ENCODE measurements at places on chromosomes 7 and 10. TPM values are rescaled to one million over a fixed set of nuclear protein-coding genes. Genes with fewer than 3 reads are reported as not detected.

DNA sequence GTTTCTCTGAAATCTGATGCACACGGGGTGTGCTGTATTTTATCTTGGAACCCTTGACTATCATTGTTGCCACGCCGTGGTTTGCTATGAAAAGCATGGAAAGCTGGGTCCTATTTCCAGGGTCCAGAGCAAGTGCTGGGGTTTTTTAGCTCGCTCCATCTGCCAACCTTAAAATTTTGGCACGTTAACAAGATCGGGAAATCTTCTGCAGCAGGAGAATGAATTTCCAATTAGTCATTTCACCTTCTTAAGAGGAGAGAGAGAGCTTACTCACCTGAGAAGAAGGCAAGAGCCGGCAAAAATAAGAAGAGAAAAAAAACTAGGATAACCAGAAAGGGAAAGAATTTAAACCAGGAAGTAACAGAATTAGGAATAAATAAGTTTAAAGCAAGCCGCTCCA lies 223.6 kb upstream of the CELF2 start:
- H3K4me1 ChIP-seq, result no peaks in the 10 kb centered on the region
- no peak for DNase-seq
- H3K27me3 ChIP-seq, result no peaks in the 10 kb centered on the region
- no peaks in the 10 kb centered on the region for H3K36me3 ChIP-seq
- H3K27ac ChIP-seq, result no peak overlapping the region
- no peak overlapping the region for H3K4me3 ChIP-seq

DNA sequence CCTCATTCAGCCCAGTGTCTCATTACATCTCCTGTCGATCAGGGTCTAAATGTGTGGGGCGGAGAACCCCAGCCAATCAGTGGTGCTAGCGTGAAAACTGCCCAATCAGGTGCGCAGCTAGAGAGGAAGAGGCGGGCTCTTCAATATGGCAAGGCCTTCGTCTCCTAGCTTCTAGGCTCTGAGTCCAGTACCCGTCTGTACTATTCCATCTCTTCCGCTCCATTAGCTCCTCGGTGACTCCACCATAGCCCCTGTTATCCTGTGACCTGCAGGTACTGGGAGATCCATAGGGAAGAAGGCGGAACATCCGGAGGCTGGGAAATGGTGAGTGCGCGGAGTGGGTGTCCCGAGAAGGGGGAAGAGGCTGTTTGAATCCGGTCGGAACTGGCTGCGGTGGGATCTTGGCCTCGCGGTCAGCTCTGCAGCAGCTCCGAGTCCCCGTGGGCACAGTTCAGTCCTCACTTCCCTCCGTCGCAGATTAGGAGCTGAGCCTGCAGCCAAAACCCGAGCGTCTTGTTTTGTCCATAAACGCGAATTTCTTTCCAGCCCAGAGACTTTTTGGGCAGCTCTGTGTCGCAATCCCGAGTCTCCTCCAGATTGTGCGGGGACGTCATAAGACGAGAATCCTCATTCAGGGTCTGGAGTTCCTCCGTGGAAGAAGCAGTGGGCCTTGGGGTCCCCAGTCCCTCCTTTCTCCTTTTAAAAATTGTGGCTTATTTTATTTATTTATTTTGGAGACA lies at the start of gene ZNF727:
Gene ZNF727, plus strand, starts transcription at position 134 of the 740 bp plus-strand sequence. Its CDS starts 188 bp downstream, at position 322.
- peak; percentile 76 for DNase-seq
- H3K4me3 ChIP-seq, result peak within 1 kb of the TSS; percentile 15
- H3K27me3 ChIP-seq, result no peaks in the 10 kb centered on the region
- H3K27ac ChIP-seq, result peak within 1 kb of the TSS; percentile 82
- no peaks in the 10 kb centered on the region for H3K36me3 ChIP-seq
- H3K4me1 ChIP-seq, result peaks cover 7% of the 10 kb centered on the region

GRCh38 chr7:2830609-2831376 lies 13.3 kb downstream of the GNA12 start:
- H3K4me1 ChIP-seq, result no peaks in the 10 kb centered on the region
- H3K27me3 ChIP-seq, result no peaks in the 10 kb centered on the region
- no peak overlapping the region for H3K4me3 ChIP-seq

The GLI3 gene
- total RNA-seq, result 12.6 TPM

The STRIP2 gene
- total RNA-seq, result 0.44 TPM

DNA sequence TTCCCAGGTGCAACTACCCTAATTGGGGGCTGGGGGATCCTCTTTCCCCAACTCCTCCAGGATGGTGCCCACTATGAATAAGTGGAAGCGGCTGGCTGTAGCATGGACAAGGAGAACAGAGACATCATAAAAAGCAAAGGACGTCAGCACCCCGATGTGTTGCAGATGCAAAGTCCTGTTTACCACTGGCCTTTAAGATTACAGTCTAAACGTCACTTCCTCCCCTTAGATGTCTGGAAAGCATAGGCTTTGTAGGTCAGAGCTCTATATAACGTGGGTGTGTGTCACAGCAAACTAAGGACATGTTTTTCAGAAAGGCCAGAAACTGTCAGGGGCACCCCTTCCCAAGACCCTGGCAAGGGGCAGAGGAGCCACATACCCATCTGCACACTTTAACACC lies 7.9 kb downstream of the COBL start:
- H3K4me3 ChIP-seq, result no peak overlapping the region
- H3K27ac ChIP-seq, result peak overlapping the region; percentile 59
- H3K27me3 ChIP-seq, result no peaks in the 10 kb centered on the region
- no peak for DNase-seq
- H3K36me3 ChIP-seq, result no peaks in the 10 kb centered on the region

DNA sequence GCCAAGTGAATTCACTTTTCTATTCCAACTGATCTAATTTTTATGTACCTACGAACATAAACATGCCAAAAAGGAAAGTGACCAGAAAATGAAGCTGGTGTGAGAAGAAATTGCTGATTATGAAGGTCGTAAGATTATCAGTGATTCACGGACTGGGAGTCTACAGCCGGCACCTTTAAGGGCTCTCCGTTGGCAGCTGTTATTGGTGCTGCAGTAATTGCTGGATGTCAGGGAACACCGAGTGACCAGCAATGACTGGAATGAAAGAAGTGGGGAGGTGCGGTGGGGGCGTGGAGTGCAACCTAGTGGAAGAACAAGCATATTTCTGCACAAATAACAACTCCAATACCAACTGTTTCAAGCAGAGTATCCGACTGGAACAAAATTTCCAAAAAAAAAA lies 109.8 kb upstream of the TARP start:
- H3K36me3 ChIP-seq, result no peaks in the 10 kb centered on the region
- DNase-seq, result no peak
- H3K27me3 ChIP-seq, result no peaks in the 10 kb centered on the region
- H3K27ac ChIP-seq, result no peak overlapping the region

The SFTPA2 gene
- 5.7 TPM for total RNA-seq

- no peaks in the 10 kb centered on the region for H3K36me3 ChIP-seq
- no peaks in the 10 kb centered on the region for H3K4me1 ChIP-seq
- H3K27ac ChIP-seq, result no peak overlapping the region
- H3K27me3 ChIP-seq, result no peaks in the 10 kb centered on the region
These were observed 84.1 kb downstream of the DOCK4 start for GRCh38 chr7:112122144-112122543.

The CYP3A5 gene
- 3.9 TPM for total RNA-seq

DNA sequence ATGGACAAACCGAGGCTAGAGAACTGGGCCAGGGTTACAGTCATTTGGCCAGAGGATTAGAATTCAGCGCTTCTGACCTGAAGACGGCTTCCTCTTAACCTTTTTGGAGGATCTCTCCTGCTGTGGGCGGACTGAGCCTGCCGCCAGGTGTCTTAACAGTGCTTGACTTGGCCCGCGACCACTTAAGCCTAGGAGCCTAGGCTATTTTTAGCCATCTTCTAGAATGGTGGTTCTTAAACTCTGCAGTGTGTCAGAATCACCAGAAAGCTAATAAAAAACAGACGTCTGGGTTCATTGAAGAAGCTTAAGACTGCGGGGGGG lies 722 bp downstream of the MDH2 start:
- peaks cover 47% of the 10 kb centered on the region for H3K36me3 ChIP-seq
- peak overlapping the region; percentile 100 for H3K4me3 ChIP-seq
- no peaks in the 10 kb centered on the region for H3K27me3 ChIP-seq
- peak overlapping the region; percentile 70 for H3K27ac ChIP-seq
- H3K4me1 ChIP-seq, result peaks cover 23% of the 10 kb centered on the region

The POU6F2 gene
- 0.21 TPM for total RNA-seq

The AKR1E2 gene
- total RNA-seq, result 24.3 TPM

The SEPHS1 gene
- 18.0 TPM for total RNA-seq

The GALNT11 gene
- 27.9 TPM for total RNA-seq

The MSMB gene
- not detected for total RNA-seq

GRCh38 chr7:48249166-48249565 lies 77.9 kb downstream of the ABCA13 start:
- no peaks in the 10 kb centered on the region for H3K4me1 ChIP-seq
- no peak for DNase-seq
- no peak overlapping the region for H3K4me3 ChIP-seq
- H3K27ac ChIP-seq, result no peak overlapping the region
- H3K36me3 ChIP-seq, result no peaks in the 10 kb centered on the region
- H3K27me3 ChIP-seq, result no peaks in the 10 kb centered on the region

- no peak overlapping the region for H3K27ac ChIP-seq
- no peaks in the 10 kb centered on the region for H3K36me3 ChIP-seq
- H3K4me3 ChIP-seq, result no peak overlapping the region
- H3K4me1 ChIP-seq, result no peaks in the 10 kb centered on the region
These were observed 58.2 kb upstream of the CAMK2B start for GRCh38 chr7:44383566-44383965.

The RBP4 gene
- total RNA-seq, result 92.0 TPM

GRCh38 chr7:26930201-26930600 lies 65.8 kb upstream of the SKAP2 start:
- no peak overlapping the region for H3K4me3 ChIP-seq
- H3K27ac ChIP-seq, result no peak overlapping the region
- DNase-seq, result no peak
- H3K27me3 ChIP-seq, result no peaks in the 10 kb centered on the region

The PPP1R3C gene
- total RNA-seq, result 3.3 TPM

DNA sequence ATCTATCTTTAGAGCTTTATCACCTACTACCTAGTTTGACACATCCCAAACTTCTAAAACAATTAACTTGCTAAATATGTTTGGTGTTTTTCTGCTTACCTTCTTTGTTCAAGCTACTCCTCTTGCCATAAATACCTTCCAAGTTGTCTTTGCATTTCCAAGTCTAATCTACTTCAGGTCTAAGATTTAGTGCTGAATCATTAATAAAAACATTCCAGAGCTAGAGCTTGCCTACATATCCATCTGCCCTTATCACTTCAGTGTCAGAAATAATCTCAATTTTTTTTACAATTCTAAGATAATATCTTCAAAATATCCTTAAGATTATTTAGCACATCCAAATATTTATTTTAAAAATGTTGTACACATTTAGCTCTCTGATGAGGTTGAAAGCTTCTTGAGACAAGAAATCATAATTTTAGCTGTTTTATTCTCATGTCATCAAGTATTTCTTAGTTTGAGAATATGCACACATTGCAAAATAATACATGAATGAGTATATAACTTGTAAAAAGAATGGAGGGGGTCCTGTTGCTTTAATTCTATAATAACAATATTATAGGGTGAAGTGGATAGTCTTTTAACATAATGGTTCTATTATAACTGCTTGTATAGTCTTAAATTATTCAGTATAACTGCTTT lies 466.3 kb downstream of the SEMA3D start:
- H3K4me3 ChIP-seq, result no peak overlapping the region
- no peaks in the 10 kb centered on the region for H3K4me1 ChIP-seq
- H3K36me3 ChIP-seq, result no peaks in the 10 kb centered on the region
- H3K27me3 ChIP-seq, result no peaks in the 10 kb centered on the region

The FAM237B gene
- not detected for total RNA-seq

The CFAP46 gene
- total RNA-seq, result 0.90 TPM

- no peak overlapping the region for H3K27ac ChIP-seq
- H3K4me3 ChIP-seq, result no peak overlapping the region
These were observed 100.6 kb downstream of the OAT start for GRCh38 chr10:124318076-124318475.

DNA sequence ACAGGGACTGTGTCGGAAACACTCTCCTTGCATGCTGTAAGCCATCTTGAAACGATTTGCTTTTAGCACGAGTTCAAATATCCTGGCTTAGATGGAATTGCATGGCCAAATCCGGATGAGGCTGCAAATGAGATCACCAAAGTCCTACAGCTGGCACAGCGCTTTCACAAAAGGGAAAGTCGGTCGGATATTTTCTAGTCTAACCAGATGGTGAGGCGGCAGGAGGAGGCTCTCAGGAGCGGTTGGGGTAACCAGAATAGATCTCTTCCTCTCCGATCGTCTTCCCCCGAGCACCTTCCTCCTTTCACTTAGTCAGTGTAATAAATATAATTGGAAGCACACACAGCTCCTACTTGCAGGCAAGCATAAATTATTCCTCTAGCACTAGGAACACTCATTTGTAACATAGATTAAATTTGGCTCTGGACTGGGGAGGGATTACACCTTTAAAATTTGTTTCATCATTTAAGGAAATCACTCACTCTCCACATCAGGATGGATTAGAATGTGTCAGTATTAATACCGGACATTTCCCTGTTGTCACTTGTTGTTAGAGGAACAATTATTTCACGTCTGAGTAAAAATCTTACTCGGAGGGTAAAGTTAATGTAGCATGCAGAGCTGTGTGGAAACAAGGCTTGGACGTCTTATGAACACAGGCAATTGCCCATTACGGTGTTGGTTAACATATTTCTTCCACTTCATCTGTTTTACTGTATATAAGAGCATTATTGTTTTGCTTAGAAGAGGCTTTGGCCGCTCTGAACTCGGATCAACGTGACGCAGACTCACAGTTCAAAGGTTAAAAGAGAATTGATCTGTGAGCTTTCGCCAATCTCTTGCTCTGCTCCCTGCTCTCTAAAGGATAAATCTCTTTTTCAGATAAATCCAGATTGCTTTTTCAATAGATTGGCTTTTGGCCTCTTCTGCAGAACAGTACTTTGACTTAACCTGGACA lies 857.9 kb downstream of the TYW1 start:
- no peaks in the 10 kb centered on the region for H3K27me3 ChIP-seq
- no peak overlapping the region for H3K27ac ChIP-seq
- no peak for DNase-seq
- no peak overlapping the region for H3K4me3 ChIP-seq

DNA sequence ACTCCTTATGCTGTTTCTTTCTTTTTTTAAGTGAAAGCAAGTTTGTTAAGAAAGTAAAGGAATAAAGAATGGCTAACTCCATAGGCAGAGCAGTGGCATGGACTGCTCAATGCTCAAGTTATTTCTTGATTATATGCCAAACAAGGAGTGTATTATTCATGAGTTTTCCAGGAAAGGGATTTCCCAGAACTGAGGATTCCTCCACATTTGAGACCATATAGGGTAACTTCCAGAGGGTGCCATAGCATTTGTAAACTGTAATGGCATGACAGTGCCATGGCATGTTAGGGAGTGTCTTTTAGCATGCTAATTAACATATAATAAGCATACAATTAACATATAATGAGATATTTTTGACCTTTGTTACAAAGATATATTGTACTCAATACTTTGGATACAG lies 1034.5 kb upstream of the PHF14 start:
- no peaks in the 10 kb centered on the region for H3K4me1 ChIP-seq
- H3K4me3 ChIP-seq, result no peak overlapping the region
- H3K27me3 ChIP-seq, result no peaks in the 10 kb centered on the region
- H3K36me3 ChIP-seq, result no peaks in the 10 kb centered on the region
- DNase-seq, result no peak
- H3K27ac ChIP-seq, result no peak overlapping the region

DNA sequence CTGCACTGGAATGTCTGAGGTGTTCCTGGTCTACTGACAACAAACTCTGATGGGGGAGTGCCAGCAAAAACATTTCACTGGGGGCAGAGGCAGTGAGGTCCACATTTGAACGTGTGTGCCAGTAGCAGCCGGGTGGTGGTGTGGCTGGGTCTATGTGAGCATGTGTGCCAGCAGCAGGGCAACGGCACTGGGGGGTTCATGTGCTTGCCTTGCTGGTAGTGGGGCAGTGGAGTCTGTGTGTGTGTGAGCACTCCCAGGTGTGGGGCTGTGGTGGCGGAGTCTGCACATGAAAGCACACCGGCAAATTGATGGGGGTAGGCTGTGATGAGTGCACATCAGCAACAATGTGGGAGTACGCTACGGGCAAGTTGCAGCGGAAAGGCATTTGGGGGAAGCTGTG lies 49.4 kb upstream of the SORCS1 start:
- H3K4me1 ChIP-seq, result no peaks in the 10 kb centered on the region
- H3K4me3 ChIP-seq, result no peak overlapping the region
- no peak for DNase-seq
- H3K36me3 ChIP-seq, result no peaks in the 10 kb centered on the region
- H3K27ac ChIP-seq, result no peak overlapping the region

Data from tibial nerve (tissue), 4 donors.